WTC11 (cell line): ENCODE measurements at places on chromosomes 16 and 17.
A peak's percentile ranks its signal among the peaks of the same experiment; 100 is the strongest.

GRCh38 chr17:8290043-8290442, 1.6 kb downstream of the RANGRF start:
- no peak for DNase-seq

GRCh38 chr16:21208446-21209230, 2.7 kb downstream of the ZP2 start:
- DNase-seq: no peak

- no peak for DNase-seq
Observed at GRCh38 chr17:10081571-10082169, 116.7 kb downstream of the GAS7 start.

DNA sequence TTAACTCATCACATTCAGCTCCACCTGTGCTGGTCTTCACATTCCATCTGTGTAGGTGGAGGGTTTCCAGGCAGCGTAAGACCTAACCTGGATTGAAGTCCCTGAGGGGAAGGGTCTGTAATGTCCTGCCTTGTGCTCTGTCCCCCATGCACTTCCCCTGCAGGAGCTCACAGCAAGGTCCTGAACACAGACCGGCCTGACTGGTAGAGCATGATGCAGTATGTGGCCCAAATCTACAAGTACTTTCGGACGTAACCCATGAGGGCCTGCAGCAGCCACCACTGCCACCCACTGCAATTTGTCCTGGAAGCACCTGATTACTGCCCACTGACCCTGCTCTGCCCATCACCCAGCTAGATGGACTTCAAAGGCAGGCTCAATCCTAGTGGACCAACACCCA, 36.6 kb upstream of the ADORA2B start:
- peak; percentile 7 for DNase-seq

- peak; percentile 81 for DNase-seq
Observed at GRCh38 chr16:22318690-22319358, 21.6 kb downstream of the POLR3E start.

- DNase-seq: no peak
Observed at GRCh38 chr16:61500851-61501250, 535.4 kb downstream of the CDH8 start.

DNA sequence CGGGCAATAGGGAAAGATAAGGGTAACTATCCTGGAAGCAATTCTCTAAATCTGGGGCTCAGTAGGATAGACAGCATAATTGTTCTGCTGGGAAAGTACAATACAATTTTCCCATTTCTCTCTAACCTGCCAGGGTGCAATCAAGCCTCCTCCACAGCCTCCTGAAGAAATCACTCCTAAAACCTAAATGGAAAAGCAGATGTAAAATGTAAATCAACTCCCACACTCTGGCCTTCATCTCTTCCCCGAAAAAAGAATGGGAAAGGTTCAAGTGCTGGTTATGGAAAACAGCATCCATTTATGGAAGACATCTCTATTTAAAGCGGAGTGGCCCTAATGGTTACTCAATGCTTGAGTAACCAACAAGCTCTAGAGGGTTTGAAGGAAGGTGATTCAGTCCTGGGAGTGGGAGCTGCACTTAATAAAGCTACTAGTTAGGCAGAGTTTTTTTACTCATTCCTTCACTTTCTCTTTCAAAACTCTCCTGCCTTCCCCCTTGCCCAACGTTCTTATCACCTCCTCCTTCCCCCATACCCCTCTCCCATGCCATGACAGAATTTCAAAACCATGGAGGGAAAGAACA, 5.1 kb downstream of the MMD start:
- no peak for DNase-seq

DNA sequence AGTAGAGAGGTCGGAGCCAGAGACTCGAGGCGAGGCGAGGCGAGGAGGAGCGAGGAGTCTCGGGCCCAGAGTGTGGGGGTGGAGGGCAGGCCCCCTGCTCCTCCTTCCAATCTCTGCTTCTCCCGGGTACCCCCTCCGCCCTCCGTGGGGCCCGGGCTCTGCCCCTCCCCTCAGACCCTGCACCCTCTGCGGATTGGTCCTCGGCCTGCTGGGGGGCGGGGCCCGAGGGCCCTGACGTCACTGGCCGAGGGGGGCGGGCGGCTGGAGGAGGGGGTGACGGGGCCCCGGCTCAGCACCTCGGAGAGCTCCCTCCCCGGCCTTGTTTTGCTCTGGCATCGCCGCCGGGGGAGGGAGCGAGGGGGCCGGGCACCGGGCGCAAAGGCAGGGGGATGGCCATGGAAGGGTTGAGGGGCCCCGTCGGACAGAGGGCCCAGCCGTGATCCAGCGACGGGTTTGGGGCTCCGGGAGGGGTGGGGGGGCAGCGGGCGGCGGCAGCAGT, at the start of gene RUNDC3A:
Gene RUNDC3A (plus strand): TSS at position 282 of the 499 bp plus-strand sequence. CDS start 232 bp downstream, outside the sequence.
- peak; percentile 96 for DNase-seq

DNA sequence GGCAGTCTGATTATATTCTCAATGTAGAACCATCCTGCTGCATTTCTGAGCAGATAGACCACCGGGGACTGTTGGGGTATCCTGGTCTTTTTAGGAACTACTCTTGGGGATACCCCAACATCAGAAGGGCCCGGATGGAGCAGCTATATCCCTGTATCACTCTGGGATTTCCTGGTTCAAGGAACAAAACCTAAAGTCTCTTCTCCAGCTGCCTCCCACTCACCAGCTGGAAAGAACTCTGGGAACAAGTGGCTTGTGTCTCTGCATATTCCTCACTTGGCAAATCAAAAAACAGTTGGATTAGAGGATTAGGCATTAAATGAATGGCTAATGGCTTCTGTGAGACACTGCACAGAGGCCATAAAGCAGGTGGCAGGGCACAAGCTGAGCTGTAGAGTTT, 62.3 kb upstream of the HS3ST2 start:
- DNase-seq: no peak

GRCh38 chr17:12489325-12489724, 176.4 kb upstream of the MYOCD start:
- DNase-seq: no peak

- DNase-seq: no peak
Observed at GRCh38 chr16:1341495-1342420, 8.3 kb downstream of the BAIAP3 start.

DNA sequence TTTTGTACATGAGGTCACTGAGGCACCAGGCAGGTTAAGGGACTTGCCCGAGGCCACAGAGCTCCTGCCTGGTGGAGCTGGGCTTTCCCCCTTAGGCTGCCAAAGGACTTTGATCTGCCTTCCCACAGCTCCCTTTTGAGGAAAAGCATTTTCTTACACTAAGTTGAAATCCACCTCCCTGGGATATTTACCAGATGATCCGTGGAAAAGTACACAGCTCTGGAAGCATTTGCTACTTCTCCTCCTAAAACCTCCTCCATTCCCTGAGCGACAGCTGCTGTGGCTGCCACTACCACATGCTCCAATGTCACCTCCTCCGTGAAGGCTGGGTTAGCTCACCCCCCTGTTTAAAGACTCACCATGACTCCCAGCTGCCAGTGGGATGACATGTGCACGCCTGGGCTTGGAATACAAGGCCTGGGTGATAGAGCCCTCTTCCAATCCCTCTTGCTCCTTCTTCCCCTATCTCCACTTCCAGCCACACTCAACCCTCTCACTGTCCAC, 1.2 kb upstream of the MPRIP start:
- DNase-seq: no peak

- no peak for DNase-seq
Observed at GRCh38 chr17:63151941-63152523, 186.0 kb downstream of the TANC2 start.

GRCh38 chr16:85252461-85252860, 140.2 kb upstream of the CIBAR2 start:
- no peak for DNase-seq

- no peak for DNase-seq
Observed at GRCh38 chr16:88045820-88046303, 94.6 kb downstream of the BANP start.

GRCh38 chr16:51161440-51162195, 10.5 kb upstream of the SALL1 start:
- no peak for DNase-seq

DNA sequence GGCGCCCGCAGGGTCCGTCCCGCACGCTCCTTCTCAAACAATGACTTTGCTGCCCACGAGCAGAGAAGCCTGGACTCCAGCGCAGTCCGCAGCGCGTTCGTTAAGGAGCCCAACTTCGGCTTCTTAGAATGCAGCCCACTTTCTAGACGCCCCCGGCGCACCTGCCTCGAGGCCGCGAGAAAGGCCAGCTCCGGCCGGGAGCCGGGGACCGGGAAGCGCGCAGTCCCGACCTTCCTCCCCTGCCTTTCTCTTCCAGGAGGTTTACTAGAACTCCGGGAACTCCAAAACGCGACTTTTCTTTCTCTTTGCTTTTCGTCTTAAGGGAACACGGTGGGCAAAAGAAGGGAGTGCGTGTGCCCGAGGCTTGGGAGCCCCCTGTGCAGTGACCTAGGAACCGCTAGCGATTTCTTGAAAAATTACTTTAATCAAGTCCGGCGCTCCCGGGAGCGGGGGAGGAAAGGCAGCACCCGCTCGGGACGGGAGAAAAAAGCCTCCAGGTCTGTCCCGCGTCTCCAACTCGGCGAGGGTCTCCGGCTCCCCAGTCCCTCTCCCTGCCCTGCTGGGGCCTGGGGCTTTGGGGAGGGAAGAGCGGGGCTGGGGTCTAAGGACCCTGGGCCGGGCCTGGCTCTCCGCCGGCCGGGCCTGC, 2.6 kb downstream of the HNF1B start:
- DNase-seq: peak; percentile 57

DNA sequence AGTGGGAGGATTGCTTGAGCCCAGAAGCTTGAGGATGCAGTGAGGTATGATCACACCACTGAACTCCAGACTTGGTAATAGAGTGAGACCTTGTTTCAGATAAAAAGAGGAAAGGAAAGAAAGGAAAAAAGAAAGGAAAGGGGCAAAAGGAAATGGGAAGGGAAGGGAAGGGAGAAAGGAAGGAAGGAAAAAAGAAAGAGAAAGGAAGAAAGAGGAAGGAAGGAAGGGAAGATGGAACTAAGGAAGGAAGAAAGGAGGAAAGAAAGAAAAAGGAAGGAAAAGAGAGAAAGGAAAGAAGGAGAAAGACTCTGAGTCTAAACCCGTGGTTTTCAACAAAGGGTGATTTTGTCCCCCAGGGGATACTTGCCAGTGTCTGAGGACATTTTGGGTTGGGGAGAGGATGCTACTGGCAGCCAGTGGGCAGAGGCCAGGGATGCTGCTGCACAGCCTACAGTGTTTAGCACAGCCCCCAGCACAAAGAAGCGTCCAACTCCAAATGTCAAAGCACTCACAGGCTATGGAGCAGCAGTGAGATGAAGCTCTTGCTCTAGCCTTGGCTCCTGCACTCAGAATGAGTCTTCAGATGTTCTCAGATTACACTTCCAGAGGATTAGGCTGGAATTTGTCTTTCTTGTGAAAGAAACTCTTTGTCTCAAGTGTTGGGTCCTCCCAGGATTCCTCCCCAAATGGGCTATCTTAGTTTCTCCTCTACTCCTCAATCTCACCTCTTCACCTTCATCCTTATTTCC, 64.2 kb downstream of the BMERB1 start:
- DNase-seq: no peak

DNA sequence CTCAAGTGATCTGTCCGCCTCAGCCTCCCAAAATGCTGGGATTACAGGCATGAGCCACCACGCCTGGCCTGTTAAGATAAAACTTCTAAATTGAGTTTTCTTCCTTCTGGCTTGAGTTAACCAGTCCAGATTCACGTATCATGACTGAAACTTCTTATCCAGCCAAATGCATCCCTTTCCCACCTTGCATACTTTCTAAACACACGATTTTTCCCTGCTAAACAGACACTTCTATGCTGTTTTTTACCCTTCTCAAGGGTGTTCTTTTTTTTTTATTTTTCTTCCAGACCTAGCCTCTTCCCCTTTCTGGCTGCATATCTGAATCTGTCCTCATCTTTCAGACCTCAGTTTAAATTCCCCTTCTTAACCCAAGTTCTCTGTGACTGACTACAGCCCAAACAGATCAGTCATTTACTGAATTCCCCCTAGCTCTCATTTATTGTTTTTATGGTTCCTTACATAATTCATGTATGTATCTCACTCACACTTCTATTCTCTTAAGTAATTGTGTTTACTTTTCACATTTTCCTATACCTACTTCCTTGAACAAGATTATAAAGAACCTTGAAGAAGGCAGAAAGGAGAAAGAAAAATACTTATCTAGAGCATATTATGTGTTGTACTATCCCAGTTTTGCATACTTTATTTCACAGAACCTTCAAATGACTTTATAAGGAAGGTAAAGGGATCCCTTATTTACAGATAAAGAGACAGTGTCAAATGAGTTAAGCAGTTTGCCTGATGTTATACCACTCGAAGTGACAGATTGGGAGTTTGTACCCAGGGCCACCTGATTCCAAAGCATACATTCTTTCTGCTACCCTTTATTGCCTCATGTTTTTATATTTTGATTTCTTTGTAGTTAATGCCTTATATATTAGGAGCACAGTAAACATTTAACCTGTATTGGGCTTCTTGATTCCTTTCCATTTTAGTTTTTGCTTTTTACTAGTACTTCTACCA, 5.2 kb downstream of the EVI2B start:
- DNase-seq: no peak

DNA sequence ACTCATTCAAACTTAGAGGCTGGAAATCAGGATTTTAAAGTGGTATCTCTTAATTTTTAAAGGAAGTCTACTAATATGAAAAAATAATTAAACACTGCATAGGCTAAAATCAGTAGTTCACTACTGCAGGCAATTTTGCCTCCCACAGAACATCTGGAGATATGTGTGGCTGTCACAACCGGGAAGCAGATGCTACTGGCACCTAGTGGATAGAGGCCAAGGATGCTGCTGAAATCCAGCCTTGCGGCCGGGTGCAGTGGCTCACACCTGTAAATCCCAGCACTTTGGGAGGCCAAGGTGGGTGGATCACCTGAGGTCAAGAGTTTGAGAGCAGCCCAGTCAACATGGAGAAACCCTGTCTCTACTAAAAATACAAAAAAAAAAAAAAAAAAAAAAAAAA, 473.9 kb downstream of the XYLT1 start:
- DNase-seq: peak; percentile 37

- DNase-seq: no peak
Observed at GRCh38 chr16:69820926-69821541, 58.9 kb downstream of the WWP2 start.

DNA sequence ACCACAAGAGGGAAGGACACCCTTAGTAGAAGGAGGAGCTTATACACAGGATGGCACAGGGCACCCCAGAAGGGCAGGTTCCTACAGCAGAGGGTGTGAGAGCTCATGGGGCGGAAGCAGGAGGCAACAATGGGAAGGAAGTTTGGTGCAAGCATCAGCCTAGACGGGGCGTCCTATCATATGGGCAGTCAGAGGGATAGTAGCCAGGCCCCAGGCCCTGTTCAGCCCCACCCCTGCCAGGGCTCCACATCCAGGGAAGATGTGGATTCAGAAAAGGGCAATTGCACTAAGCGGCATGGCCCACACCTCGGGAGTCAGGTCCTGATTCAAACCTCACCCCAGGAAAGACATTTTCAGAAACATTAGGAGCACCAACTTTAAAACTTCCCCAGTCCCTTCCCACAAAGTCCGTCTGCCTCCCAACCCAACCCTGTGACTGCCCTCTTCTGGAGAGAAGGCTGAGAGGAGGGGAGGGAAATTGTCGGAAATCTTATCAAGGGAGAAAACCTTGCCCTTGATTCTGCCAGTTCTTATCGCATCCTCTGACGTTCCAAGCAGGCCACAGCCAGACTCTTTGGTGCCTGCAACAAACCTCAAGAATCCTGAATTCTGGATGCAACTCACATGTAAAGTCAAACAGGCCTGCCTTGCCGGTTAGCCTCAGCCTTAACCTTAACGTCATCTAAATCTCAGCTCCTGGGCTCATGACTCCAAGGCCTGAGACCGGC, 198.8 kb upstream of the CDH5 start:
- DNase-seq: peak; percentile 25

- DNase-seq: no peak
Observed at GRCh38 chr17:33234930-33235685, 58.0 kb downstream of the ASIC2 start.
